ENCODE measurements at places on chromosomes 5 and 9.

DNA sequence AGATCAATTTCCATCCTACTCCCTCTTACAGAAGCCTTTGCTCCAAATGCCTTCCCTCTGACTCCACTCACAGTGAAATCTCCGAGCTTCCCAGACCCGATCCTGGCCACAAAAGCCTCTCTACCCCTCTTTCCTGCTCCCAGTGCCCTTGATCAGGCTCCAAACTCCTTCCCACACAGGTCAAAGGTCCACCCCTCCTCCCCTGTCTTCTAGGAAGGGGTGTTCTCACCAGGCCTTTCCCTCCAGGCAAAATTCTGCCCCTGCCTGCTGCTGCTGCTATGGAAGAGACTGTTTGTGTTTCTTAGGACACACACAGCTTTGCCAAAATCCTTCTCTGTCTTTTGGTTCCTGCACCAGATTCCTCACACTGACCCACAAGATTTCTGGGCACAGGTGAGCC lies 85.8 kb upstream of the ALDH1A1 start:
- no peak for DNase-seq

GRCh38 chr9:82418334-82418733 lies 429.8 kb downstream of the SPATA31D1 start:
- DNase-seq, result peak; percentile 63

DNA sequence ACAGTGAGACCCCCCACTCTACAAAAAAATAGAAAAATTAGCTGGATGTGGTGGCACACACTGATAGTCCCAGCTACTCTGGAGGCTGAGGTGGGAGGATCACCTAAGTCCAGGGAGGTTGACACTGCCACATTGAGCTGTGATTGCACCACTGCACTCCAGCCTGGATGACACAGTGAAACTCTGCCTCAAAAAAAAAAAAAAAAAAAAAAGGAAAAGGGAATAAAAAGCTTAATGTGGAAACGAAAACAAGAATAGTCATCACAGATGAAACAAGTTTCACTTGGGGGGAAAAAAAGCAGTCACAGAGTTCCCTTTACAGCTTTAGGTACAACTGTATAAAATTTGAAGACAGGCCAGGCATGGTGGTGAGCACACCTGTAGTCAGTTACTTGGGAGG lies 84.2 kb downstream of the FNBP1 start:
- no peak for DNase-seq

GRCh38 chr5:6468104-6468503 lies 19.4 kb downstream of the UBE2QL1 start:
- DNase-seq, result no peak

- DNase-seq, result no peak
These were observed 27.0 kb downstream of the RAPGEF6 start for GRCh38 chr5:131607903-131608540.

- no peak for DNase-seq
These were observed 1067.8 kb upstream of the EDIL3 start for GRCh38 chr5:85452322-85453025.

GRCh38 chr5:36264202-36264760 lies 22.6 kb upstream of the NADK2 start:
- DNase-seq, result no peak
